Activated CD4-positive, alpha-beta T cell treated with anti-CD3 and anti-CD28 coated beads for 48 hours (primary cell): ENCODE measurements at places on chromosomes 12 and 14.

- DNase-seq = no peak
Observed at GRCh38 chr14:89317051-89317691, 99.9 kb downstream of the FOXN3 start.

GRCh38 chr14:34227834-34228649 lies 234.0 kb downstream of the SPTSSA start:
- DNase-seq = peak; percentile 74

GRCh38 chr12:127832172-127832571 lies 434.8 kb upstream of the TMEM132C start:
- DNase-seq = no peak

- no peak for DNase-seq
Observed at GRCh38 chr12:74415633-74416032, 122.0 kb upstream of the ATXN7L3B start.

- no peak for DNase-seq
Observed at GRCh38 chr12:46223047-46223446, 45.8 kb downstream of the SLC38A1 start.

DNA sequence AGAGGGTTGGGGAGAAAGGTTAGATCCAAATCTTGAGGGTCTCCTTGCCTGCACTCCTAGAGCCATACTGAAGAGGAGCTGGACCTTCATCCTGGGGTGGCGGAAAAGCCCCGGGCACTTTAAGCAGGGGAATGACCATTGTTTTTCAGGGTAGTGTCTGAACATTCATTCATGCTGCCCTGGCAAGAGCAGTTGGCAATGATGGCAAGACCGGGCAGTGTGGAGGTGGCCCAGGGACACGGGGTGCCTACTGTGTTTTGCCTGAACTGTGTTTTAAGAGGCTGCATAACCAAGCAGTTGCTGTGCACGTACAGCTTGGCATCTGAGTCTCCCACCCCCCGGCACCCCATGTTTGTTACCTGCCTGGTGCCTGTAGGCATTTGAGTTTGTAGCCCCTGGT lies 14.7 kb downstream of the TPCN1 start:
- no peak for DNase-seq

DNA sequence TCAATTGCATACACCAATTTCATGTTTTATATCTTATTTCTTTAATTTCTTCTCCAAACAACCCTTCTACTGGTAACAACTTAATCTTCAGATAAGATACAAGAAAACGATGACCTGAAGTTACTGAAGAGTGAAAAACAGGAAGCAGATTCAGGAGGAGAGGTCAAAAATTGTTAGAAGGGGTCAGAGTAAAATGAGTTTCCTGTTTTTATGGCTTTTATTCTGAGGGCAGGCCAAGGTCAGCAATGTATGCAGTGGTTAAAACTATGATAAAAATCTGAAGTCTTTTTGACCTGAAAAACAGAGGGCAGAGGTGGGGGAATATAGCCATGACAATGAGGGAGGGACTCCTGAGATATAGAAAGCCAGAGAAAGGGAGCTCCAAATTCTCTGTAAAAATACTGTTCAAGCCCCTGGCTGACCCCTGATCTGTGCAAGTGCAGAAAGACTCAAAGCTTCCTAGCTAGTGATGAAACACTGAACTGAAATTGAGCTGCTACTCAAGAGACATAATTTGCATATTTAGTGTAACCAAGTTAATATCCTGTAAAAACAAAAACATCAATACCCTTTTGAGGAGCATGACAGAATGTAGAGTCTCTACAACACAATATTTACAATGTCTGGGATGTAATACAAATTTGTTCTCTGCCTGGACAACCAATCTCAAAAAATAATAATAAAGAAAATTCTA lies 514.3 kb upstream of the SEL1L start:
- DNase-seq = no peak

GRCh38 chr14:21120686-21121085 lies 19.8 kb downstream of the TMEM253 start:
- no peak for DNase-seq

DNA sequence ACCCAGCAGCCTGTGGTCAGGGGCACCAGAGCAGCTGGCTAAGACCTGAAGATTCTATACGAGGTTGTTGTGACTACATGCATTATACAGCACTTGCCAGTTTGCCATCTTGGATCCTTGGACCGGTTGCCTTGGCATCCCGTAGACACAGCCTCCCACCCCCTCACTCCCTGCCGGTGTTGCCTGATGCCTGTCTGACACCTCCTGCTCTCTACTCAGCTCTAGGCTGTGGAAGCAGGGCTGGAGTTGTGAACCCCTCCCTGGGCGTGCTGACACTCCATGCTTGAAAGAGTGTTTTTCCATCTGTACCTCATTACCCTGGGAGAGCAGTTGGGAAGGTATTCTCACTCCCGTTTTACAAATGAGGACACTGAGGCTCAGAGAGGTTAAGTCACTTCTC lies 2.5 kb downstream of the CHGA start:
- DNase-seq = no peak

GRCh38 chr12:75087654-75088053 lies 122.0 kb downstream of the KCNC2 start:
- DNase-seq = no peak

- no peak for DNase-seq
Observed at GRCh38 chr12:129002427-129002826, 149.1 kb downstream of the GLT1D1 start.

GRCh38 chr12:115870021-115870420 lies 407.5 kb downstream of the MED13L start:
- no peak for DNase-seq

DNA sequence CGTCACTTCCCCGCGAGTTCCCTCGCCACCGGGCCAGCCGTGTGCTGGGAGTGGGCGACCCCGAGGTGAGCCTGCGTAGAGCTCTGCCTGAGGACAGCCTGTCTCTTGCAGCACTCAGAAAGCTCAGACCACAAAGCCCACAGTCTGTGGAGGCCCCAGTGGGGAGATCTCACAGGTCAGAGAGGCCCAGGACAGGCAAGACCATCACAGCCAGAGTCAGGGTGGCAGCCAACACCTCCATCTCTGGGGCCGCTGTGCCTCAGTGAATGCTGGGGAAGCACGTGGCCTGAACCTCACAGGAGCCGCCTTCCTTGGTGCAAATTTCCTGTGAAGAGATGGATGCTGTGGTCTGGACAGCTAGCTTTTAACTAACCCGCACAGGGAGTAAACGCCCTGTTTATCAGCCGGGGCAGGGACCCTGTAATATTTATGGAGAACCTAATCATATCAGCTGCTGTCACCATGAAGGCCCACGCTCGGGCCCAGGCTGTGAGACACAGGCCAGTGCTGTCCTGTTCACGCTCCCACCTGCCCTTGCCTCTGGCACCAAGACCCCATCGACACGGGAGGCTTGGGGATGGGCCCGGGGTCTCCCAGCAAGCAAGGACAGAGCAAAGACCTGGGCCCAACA lies 56.9 kb downstream of the CDC42BPB start:
- DNase-seq = no peak

DNA sequence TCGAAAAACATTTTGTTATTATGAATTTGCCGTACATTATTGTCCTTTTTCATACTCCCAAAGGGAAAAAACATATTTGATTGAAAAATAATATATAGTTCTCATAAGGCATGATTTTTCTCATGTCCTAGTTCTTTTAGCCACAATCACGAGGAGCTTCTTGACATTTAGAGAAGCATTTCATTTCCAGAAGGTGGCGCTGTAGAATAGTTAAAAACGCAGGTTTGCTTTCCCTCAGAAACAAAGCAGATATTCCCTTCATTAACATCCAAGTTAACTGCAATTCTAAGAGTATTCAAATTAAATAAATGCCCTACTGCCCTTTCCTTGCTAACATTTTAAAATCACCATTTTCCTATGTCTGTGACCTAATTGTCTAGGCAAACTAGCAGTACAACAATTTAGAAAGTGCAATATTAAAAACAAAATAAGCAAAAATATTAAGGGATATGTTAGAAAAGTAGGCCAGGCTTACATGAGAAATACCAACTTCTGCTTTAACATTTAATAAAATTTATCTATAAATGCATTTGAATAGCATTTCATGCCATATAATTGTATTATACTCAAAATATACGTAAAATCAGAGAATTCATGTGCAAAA lies 10.9 kb upstream of the PIK3C2G start:
- no peak for DNase-seq
